ENCODE measurements at places on chromosomes 6 and 20. TPM values are rescaled to one million over a fixed set of nuclear protein-coding genes. Genes with fewer than 3 reads are reported as not detected.

The LINC00237 gene
- not detected for total RNA-seq

The CST5 gene
- total RNA-seq: not detected

The MEP1A gene
- total RNA-seq: not detected

The ADGRF5 gene
- not detected for total RNA-seq

The LZTS3 gene
- total RNA-seq: 1.4 TPM

The SAMD10 gene
- 0.54 TPM for total RNA-seq

The PPP1R14C gene
- not detected for total RNA-seq

DNA sequence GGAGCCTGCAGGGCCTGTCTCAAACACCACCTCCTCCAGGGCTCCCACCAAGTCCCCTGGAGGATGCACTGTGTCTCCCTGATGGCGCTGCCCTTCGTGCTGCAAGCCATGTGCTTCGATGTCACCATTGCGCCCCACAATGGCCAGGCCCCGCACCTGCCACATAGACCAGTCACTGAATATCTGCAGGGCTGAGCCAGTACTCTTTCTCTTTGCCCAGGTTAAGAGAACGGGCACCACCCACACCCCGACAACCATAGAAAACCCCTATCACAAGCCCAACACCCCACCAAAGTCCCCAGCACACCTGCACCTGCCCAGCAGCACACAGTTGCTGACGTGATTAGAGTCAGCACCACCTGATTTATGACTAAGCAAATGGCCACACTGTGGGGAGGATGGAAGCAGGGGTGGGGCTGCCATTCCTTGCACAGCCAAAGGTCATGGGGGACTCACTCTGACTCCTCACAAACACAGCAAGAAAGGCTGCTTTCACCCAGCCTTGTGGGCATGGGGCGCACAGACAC is 104.3 kb downstream of the SLC23A2 start:
- H3K4me3 ChIP-seq: no peak overlapping the region
- peaks cover 14% of the 10 kb centered on the region for H3K36me3 ChIP-seq
- DNase-seq: no peak

GRCh38 chr6:134185277-134185676 is 132.6 kb downstream of the SGK1 start:
- H3K27ac ChIP-seq: no peak overlapping the region
- H3K36me3 ChIP-seq: no peaks in the 10 kb centered on the region
- H3K4me1 ChIP-seq: no peaks in the 10 kb centered on the region

- no peaks in the 10 kb centered on the region for H3K4me1 ChIP-seq
- DNase-seq: no peak
- H3K4me3 ChIP-seq: no peak overlapping the region
- peaks cover 3% of the 10 kb centered on the region for H3K27me3 ChIP-seq
- no peaks in the 10 kb centered on the region for H3K36me3 ChIP-seq
- no peak overlapping the region for H3K27ac ChIP-seq
Observed at GRCh38 chr20:16599257-16599656, 26.0 kb upstream of the KIF16B start.

- H3K27ac ChIP-seq: no peak overlapping the region
- H3K4me3 ChIP-seq: no peak overlapping the region
- DNase-seq: peak; percentile 22
Observed at GRCh38 chr6:119444642-119445557, 95.3 kb upstream of the MAN1A1 start.

DNA sequence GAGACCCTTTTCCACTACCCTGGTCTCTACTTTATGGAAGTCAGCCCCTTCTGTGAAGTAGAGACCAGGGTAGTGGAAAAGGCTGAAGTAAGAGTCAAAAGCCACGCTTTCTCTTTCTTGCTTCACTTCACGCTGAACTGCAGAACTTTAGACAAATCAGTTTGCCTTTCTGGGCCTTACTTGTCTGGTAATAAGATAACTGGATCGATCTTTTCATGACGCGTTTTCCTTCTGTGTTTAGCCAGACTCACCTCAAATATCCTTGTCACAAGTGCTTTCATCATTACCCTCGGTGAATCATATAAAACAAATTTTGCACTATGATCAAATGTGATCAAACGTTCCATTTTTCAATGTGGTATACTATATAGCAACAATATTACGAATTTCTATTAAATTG is 170.7 kb downstream of the CLIC5 start:
- H3K27me3 ChIP-seq: peaks cover 2% of the 10 kb centered on the region
- H3K4me1 ChIP-seq: no peaks in the 10 kb centered on the region
- no peak overlapping the region for H3K27ac ChIP-seq
- no peak overlapping the region for H3K4me3 ChIP-seq

- no peak for DNase-seq
- H3K4me1 ChIP-seq: no peaks in the 10 kb centered on the region
- H3K36me3 ChIP-seq: no peaks in the 10 kb centered on the region
- peaks cover 27% of the 10 kb centered on the region for H3K27me3 ChIP-seq
- no peak overlapping the region for H3K27ac ChIP-seq
Observed at GRCh38 chr6:39317256-39317655, 3.0 kb upstream of the KCNK17 start.

- no peak for DNase-seq
- H3K4me3 ChIP-seq: no peak overlapping the region
- H3K36me3 ChIP-seq: no peaks in the 10 kb centered on the region
- H3K4me1 ChIP-seq: no peaks in the 10 kb centered on the region
- H3K27me3 ChIP-seq: peaks cover 66% of the 10 kb centered on the region
Observed at GRCh38 chr20:37414224-37415035, 68.5 kb downstream of the SRC start.

DNA sequence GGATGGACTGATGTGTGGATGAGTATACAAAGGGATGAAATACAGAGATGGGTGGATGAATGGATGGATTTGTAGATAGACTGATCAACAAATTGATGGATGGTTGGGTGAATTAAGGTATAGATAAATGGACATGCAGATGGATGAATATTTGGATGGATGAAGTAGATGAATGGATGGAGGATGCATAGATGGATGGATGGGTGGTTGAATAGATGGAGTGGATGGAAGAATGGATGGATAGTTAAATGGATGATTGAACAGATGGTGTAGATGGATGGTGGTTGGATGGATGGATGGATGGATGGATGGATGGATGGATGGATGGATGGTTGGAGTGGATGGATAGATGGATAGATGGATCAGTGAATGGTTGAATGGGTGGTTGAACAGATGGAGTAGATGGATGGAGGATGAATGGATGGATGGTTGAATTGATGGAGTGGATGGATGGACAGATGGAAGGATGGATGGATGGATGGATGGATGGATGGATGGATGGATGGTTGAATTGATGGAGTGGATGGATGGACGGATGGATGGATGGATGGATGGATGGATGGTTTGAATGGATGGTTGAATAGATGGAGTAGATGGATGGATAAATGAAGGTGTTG is 15.0 kb downstream of the SLC2A10 start:
- peaks cover 48% of the 10 kb centered on the region for H3K36me3 ChIP-seq
- no peaks in the 10 kb centered on the region for H3K4me1 ChIP-seq
- DNase-seq: no peak
- no peak overlapping the region for H3K27ac ChIP-seq
- no peak overlapping the region for H3K4me3 ChIP-seq

DNA sequence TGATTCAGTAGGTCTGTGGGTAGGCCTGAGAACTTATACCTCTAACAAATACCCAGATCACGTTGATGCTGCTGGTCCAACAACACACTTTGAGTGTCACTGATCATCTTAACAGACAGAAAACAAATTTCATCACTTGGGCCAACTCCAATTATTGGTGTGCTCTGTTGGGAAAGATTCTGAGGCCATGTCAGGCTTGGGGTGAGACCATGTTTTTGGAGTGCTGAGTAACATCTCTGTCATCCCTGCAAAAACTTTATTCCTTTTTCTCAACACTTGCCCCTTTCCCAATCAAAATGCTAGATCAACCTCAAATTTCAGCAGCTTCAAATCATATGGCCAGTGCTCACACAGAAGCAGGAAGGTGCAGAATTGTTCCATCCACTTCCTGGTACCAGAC is 108.8 kb upstream of the TENT5A start:
- no peaks in the 10 kb centered on the region for H3K27me3 ChIP-seq
- H3K4me1 ChIP-seq: peaks cover 3% of the 10 kb centered on the region
- no peak for DNase-seq
- no peak overlapping the region for H3K27ac ChIP-seq
- no peaks in the 10 kb centered on the region for H3K36me3 ChIP-seq

DNA sequence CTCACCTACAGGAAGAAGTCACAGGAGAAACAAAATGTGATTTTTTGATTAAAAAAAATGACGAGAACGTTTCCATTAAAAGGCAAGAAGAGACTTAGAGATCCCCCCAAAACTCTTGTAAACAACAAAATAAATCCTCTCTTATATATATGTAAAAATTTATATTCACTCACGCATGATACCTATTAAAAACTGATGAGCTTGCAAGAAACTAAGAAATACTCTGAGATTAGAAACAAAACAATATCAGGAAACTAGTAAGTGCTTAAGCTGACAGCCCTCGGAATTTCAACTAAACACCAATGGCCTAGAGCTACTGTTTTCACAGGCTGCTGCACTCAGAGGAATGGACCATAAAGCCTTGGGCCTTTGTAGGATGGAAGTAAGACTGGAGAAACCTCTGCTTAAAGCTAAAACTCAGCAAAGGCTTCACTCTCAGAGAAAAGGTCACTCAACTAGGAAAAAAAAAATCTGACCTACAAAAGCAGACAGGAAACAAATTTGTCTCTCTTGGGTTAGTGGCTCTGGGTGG is 63.0 kb downstream of the MAP3K7 start:
- no peak overlapping the region for H3K4me3 ChIP-seq
- H3K27me3 ChIP-seq: no peaks in the 10 kb centered on the region
- no peaks in the 10 kb centered on the region for H3K4me1 ChIP-seq

- no peaks in the 10 kb centered on the region for H3K27me3 ChIP-seq
- H3K4me1 ChIP-seq: peaks cover 5% of the 10 kb centered on the region
- no peak overlapping the region for H3K27ac ChIP-seq
- DNase-seq: no peak
Observed at GRCh38 chr6:134238960-134239795, 78.7 kb downstream of the SGK1 start.

GRCh38 chr20:52992632-52993031 is 20.5 kb downstream of the TSHZ2 start:
- no peak overlapping the region for H3K4me3 ChIP-seq
- no peaks in the 10 kb centered on the region for H3K36me3 ChIP-seq
- no peak overlapping the region for H3K27ac ChIP-seq
- H3K27me3 ChIP-seq: no peaks in the 10 kb centered on the region
- no peaks in the 10 kb centered on the region for H3K4me1 ChIP-seq
- no peak for DNase-seq

- peak; percentile 65 for DNase-seq
- no peak overlapping the region for H3K4me3 ChIP-seq
- H3K4me1 ChIP-seq: peaks cover 6% of the 10 kb centered on the region
Observed at GRCh38 chr6:16669227-16669626, 92.0 kb downstream of the ATXN1 start.

GRCh38 chr6:149190224-149190831 is 127.2 kb upstream of the TAB2 start:
- H3K27ac ChIP-seq: no peak overlapping the region
- H3K27me3 ChIP-seq: peaks cover 14% of the 10 kb centered on the region
- H3K4me3 ChIP-seq: no peak overlapping the region
- peak; percentile 13 for DNase-seq
- H3K36me3 ChIP-seq: no peaks in the 10 kb centered on the region

DNA sequence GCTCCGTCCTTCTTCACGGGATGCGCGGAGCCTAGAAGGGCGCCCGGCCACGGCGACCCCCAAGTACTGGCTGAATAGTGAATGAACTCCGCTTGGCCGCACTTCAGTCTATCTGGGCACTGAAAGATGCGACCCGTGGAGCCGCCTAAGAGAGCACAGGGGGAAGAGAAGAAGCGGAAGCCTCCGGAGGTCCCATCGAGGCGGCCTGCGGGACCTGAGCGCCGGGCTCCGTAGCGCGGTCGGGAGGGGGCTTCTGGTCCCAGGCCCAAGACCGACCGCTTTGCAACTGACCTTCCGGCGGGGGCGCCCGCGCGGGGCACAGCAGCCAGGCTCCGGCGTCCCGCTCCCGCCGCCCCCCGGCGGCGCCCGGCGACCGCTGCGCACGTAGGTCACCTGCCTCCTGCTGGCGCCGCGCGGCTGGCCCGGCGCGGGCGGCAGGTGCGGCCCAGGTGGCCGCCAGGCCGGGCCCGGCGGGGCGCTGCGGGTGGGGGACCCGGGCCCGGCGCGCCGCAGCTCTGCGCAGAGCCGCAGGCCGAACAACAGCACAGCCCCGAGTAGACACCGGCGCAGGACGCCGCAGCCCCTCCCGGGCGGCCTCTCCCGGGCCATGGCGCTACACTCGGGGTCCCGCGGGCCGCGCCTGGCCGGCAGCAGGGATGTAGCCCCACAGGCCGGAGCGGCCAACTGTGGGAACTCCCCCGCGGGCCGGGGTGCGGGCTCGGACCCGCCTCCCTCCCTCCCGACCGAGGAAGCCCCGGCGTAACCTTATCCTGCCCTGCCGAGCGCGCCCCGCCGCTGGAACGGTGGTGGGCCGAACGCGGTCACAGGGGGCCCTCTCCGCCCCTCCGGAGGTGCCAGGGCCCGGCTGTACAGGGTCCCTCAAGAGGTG is at the start of gene METTL24:
TSS of gene METTL24 (minus strand) at position 686 of the 889 bp plus-strand sequence. CDS start at position 609, 77 bp downstream.
- H3K27me3 ChIP-seq: peaks cover 47% of the 10 kb centered on the region
- no peak within 1 kb of the TSS for H3K27ac ChIP-seq
- DNase-seq: no peak
- no peaks in the 10 kb centered on the region for H3K36me3 ChIP-seq
- no peaks in the 10 kb centered on the region for H3K4me1 ChIP-seq

DNA sequence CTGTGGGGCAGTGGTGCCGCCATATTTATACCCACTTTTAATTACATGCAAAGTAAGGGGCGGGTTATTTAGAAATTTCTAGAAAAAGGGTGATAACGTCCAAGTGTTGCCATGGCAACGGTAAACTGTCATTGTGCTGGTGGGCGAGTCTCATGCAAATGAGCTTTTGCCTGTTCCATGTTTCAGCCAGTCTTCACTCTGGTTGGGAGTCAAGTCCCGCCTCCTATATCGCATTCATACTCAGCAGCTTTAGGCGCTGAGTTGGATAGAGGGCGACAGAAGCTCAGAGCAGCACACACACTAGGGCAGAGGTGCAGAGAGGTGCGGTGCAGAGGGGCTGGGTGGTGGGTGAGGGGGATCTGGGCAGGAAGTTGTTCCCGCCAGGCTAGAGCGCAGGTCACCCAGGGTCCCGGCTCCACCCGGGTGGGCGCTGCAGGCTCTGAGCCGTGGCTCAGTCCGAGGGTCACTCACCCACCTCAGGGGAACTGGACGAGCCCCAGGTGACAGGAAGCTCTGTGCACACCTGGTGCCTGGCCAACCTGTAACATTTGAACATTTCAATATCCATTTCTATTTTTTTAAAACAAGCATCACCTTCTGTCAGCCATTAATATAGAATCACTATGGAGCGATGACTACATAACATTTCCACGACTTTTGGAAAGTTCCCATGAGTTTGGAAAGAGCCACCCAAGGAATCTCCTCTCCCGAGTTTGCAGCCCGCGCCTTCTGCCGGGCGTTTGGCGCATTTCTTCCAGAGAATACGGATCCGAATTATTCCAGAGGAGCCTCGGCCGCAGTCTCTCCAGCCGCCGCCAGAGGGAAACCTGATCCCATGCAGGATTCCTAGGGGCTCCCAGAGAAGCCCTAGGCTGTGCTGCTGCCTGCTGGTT is 89.1 kb upstream of the PHACTR3 start:
- H3K4me1 ChIP-seq: no peaks in the 10 kb centered on the region
- H3K36me3 ChIP-seq: no peaks in the 10 kb centered on the region
- no peaks in the 10 kb centered on the region for H3K27me3 ChIP-seq
- no peak overlapping the region for H3K4me3 ChIP-seq
- no peak overlapping the region for H3K27ac ChIP-seq

Measured in IMR-90 (cell line).